ENCODE measurements at places on chromosomes 1 and 21.

- DNase-seq, result no peak
Measured at GRCh38 chr1:29703596-29704370, 467.5 kb downstream of the PTPRU start.

DNA sequence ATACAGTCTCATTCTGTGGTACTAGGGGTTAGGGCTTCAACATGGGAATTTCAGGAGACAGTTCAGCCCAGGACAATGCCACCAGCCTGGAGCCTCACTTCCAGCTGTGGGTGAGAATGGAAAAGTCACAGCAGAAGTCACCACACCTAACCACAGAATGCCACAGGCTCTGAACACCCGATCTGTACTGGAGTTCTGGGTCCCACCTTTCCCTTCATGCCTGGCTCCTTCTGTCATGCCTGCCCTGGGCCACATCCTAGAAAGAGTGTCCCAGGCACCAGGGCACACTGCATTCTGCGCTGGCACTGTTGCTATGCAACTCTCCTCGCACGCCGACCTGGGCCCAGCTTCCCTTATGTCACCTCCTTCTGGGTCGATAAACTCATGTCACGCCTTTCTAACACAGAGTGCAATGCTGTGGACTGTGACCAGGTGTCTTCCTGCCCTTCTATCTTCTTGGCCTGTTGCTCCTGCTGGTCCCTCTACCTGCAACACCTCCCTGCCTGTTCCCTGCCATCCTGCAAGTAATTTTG lies 21.2 kb downstream of the RCSD1 start:
- DNase-seq, result no peak

DNA sequence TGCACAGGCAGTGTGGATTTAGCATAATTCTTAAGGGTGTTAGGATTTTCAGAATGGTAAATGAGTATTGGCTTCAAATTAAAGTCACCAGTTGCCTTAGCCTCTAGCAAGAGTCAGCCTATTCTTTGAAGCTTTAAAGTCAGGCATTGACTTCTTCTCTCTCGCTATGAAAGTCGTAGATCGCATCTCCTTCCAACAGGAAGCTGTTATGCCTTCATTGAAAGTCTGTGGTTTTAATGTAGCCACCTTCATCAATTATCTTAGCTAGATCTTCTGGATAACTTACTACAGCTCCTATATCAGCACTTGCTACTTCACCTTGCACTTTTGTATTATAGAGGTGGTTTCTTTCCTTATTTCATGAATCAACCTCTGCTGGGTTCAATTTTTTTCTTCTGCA lies 320.2 kb downstream of the PTPRC start:
- no peak for DNase-seq

- DNase-seq, result no peak
Measured at GRCh38 chr1:30196872-30197638, 526.3 kb downstream of the MATN1 start.

GRCh38 chr1:174036798-174037197 lies 14.6 kb upstream of the RC3H1 start:
- DNase-seq, result no peak

DNA sequence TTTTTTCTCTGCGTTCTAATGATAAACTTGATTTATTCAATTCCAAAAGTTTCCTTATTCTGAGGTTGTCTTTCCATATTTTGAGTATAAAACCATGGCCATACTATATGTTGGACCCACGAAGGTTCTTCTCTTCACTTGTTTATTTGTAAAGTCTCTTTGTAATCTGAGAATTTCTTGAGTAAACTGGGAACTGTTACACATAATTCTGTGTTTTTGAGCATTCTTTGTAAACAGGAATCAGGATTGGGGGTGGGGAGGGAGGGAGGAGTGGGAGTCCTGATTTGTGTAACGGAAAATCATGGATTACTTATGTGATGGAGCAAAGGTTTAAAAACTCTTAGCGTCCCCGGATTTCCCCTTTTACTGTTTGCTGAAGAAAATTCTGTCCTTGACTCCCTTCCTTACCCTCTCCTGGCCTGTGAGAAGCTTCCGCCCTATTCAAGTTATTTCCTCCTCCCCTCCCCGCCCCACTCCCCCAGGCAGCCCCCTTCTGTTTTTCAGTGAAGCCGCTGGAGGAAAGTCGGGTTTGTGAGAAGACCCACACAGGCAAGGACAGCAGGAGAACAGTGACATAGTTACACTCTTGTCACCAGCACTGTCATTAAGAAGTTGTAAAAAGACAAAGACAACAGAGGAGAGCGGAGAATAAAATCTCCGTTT lies 6.4 kb upstream of the NBPF11 start:
- DNase-seq, result no peak

DNA sequence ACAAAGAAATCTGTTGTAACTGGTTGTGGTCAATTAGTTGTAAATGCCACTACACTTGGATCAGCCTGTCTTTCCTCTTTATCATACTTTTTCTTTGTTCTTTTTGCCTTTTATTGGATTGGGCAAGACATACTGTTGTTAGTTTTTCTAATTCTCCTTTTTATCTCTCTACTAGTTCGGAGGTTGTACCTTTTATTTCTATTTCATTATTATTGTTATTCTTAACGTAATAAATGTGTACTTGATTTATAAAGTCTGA lies 59.2 kb downstream of the IVNS1ABP start:
- DNase-seq, result no peak

- no peak for DNase-seq
Measured at GRCh38 chr1:85375493-85375892, 89.5 kb downstream of the DDAH1 start.

- DNase-seq, result no peak
Measured at GRCh38 chr1:44254392-44254910, 41.2 kb downstream of the DMAP1 start.

GRCh38 chr1:158071138-158071537 lies 77.7 kb downstream of the KIRREL1 start:
- no peak for DNase-seq

GRCh38 chr1:158003406-158003800 lies 10.0 kb downstream of the KIRREL1 start:
- DNase-seq, result no peak

DNA sequence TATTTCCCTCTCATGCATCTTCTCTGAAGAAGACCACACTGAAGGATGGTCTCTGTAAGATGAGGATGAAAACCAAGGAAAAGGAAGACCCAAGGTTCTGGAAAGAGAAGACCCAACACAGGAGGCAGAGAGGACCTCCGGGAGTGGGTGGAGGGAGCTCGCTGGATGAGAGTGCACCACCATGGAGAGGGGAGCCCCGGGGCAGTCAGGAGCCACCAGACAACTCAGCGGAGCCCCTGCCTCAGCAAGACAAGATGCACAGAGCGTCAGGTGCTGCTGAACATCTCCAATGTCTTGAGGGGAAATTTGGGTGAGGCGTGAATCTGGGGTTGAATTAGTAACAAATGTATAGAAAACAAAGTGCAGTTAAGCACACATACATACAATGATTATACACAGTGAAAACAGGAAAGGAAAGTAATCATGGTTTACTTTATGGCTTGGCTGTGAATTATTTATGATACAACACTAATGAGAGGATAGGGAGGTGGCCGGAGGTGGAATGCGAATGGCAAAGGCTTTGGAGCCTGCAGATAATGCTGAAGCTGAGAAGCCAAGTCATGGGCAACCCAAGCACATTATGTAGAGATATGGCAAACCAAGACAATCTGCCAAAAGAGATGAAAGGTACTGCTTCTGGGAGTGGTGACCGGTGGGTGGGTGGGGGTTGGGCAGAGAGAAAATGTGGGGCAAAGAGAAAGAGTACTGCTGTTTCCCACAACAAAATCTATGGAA lies 80.4 kb upstream of the EDN2 start:
- DNase-seq, result no peak

GRCh38 chr21:46203203-46203600 lies 18.9 kb upstream of the SPATC1L start:
- no peak for DNase-seq

DNA sequence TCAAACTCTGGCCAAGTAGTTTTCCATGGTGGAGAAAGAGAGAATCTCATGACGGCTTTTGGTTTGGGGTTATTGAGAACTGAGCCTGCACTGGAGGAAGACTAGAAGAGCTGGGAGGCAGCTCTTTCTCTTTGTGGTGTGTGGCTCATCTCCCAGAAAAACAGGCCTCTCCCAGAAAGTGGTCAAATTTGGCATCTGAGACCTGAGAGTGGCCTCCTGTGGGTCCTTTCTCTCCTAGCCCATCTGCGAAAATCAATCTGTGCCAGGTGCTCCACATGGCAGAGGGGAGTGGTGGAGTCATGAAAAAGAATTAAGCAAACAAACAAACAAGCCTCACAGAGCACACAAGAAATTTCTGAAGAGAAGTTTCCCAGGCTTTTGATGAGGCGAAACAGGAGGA lies 305.0 kb downstream of the ST6GALNAC3 start:
- no peak for DNase-seq
